ENCODE measurements at places on chromosomes 2 and 18.

DNA sequence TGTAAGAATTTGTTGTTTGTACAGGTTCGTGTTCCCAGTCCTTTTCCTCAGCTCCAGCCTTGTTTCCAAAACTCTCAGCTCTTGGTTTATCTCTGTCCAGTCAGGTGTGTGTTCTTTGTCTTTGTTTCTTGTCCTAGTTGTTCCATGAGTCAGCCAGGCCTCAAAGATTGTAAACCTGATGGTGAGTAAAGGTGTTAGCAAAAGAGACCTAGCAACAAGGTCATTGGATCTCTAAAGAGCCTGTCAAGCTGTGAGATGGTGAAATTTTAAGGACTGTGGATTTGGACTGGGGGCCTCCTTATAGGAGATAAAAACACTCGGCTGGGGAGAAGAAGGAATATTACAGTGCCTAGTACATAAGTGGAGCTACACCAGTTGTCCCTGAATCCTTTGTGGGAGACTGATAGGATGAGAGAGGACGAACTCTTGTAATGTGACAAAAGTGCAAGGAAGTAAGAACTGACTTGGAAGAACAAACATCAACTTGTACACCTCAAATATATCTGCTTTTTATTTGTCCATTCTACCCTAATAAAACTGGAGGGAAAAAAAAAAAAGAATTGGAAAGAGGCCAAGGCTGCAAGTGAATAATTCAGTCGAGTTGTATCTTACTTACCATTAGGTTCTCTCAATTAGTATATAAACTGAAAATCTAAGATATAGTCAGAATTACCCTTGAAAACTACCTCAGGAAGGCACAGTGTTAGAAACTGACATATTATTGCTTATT lies 37.2 kb downstream of the ITGA6 start:
- no peak for DNase-seq

GRCh38 chr2:230731512-230731911 lies 18.9 kb downstream of the CAB39 start:
- no peak for DNase-seq

DNA sequence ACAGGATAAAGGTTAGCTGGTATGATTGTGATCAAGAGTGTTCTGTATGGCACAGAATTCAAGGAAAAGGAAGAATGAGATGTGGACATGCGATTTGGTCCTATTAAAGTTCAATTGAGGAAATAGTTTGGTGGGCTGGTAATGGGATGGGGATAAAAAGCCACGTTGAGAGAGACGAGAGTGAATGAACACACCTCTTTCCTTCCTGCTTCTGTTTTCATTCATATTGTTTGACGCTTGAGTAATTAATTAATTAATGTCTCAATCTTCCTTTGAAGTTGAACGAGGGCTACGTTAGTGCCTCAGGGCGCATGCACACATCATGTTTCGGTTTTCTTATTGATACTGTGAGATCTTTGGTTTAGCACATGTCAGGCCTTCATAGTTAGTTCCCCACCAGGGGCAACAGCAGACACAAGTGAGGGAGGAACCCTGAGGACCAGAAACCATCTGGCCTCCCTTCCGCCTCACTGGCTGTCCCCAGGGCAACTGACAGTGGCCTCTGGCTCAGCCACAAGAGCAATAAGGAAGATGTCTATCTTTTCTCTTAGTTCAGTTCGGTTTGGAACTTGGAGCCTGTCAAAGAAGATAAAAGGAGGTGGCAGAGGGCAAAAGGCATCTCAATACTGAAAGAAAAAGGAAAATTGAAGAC lies 116.0 kb downstream of the LIPG start:
- DNase-seq, result no peak

- DNase-seq, result no peak
Observed at GRCh38 chr2:60316381-60317033, 236.9 kb downstream of the BCL11A start.

GRCh38 chr2:96954011-96954846 lies 32.2 kb downstream of the FAM178B start:
- DNase-seq, result peak; percentile 34

GRCh38 chr18:37396971-37397720 lies 168.5 kb downstream of the CELF4 start:
- no peak for DNase-seq
